NCI-H510A (cell line): ENCODE measurements at places on chromosomes 4 and X.

GRCh38 chrX:112270991-112271390, 188.4 kb upstream of the TRPC5 start:
- no peak for DNase-seq

GRCh38 chrX:18297251-18297650, 57.2 kb downstream of the SCML2 start:
- DNase-seq, result no peak

DNA sequence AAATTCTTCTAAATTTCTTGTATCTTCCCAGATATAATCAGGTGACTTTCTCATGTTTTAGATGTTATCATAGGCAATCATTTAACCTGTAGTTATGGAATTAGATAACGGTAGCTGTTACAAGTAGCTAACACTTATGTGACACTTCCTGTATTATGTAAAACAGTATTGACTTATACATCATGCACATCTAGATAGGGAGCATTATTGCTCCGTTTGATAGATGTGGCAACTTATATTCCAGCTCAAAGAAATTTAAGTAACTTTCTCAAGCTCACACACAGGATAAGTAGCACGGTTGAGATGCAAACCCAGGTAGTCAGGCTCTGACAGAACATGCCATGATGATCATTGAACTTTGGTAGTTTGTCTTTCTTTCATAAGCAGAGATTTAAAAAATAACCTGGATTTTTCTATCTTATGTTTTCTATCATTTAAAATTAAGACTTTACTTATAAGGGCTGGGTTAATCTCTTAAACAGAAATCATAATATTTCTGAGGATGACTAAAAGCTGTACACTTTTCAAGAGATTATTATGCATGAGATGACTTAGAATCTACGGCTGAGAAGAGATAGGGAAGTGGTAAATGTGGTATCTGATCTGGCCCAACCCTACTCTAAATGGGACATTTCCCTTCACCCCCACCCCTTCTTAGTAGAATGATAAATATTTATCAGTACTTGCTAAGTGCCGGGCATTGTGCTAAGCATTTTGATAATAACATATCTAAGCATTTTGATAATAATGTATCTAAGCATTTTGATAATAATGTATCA, 69.1 kb upstream of the HPGD start:
- DNase-seq, result no peak

DNA sequence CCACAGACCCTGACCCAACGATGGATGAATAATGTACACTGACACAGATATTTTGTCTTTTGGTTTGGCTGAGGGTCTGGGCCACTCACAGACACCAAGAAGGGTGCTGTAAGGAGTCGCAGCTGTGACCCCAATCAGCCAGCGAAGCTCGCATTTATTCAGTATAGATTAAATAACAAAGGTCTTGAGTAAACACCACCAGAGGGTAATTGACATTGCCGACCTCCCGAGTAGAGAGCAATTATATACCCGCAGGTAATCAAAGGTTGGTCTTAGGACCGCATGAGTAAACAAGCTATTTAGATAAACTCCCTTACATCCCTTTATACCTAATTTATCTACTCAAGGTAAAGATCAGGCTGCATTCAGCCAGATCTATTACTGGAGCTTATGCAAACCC, 297.1 kb downstream of the ADAM29 start:
- no peak for DNase-seq
